ENCODE measurements at places on chromosomes 6 and 20.

GRCh38 chr6:170063431-170063830 is 227.4 kb downstream of the DLL1 start:
- DNase-seq = no peak

DNA sequence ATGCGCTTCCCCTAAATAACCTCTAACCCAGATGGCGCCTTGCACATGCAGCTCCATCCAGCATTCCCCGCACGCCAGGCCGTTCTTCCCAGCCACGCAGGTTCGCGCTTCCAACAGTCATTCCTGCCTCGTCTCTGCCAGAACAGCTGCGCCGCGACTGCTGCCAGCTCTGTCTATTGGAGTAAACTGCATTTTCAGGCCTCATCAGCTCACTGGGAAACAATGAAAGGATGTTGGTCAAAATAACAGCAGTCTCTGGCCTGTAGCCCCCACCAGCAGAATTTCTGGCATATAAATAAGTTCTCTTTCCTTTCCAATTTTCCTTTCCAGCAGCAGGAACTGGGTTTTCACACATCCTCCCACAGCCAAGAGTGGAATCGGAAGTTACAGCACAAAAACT is 14.6 kb downstream of the NRSN1 start:
- no peak for DNase-seq

GRCh38 chr20:20786428-20786827 is 74.0 kb upstream of the RALGAPA2 start:
- DNase-seq = no peak

- no peak for DNase-seq
Measured at GRCh38 chr20:7736336-7736735, 203.9 kb downstream of the HAO1 start.

DNA sequence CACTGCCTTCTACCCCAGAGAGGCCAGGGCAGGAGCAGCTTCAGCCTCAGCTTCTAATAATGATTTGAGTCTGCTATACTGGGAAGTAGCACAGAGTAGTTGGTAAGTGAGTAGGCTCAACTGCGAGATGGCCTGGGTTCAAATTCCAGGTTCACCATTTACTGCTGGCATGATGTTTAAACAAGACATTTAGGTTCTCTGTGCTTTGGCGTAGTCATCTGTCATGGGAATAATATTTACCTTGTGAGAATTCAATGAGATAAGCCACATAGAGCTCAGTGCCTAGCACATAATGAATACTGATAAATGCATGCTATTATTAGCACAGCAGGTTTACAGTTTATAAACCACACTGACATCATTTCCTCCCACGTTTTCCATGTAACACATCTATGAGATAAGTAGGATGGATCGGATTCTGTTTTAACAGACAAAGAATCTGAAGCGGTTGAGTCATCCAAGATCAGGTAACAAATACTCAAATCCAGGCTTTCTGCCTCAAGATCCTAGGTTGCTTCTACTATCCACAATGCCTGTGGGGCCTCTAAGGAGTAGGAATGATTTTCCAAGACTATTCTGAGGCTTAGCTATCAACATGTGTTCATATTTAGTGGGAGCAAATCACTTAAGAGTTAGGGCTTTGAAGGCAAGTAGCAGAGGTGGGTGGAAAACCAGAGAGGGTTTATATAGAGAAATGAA is 72.9 kb upstream of the DTNBP1 start:
- DNase-seq = no peak

DNA sequence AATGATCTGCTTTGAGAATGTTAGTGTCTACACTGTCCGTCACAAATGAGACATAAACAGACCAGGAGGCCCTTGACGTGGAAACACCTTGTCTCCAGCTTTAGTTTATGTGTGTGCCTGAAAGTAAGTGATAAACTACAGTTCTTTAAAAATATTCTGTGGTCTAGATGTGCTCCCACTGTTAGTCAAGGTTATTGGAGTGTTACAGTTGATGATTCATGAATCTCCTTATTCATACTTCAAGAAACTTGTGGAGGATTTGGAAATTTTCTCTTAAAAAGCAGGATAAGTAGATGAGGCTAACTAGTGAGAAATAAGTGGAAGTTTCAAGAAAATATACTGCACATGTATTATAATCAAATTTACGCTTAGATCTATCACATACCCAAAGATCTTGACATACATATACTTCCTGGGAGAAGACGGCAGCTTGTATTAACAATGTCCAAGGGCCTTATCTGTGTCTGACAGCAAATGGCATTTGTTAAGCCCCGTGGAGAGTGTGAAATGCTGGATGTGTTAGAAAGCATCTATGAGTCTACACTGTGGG is 90.5 kb upstream of the MBOAT1 start:
- no peak for DNase-seq

DNA sequence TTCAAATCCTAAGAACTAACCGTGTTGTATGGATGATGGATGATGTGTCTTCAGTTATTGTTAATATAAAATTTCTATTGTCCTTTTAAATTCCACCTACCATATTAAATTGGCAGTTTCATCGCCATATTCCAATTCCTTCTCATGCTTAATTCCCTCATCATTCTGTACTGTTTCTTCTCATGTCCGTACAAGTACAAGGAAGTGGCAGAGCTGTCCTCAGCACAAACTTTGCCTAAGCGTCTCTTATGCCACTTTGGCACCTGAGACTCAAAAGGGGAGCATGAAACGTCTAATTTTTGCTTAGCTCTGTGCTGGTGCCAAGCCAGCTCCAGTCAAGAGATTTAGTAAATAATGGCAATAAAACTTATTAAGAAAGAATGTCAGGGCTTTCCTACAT is 158.2 kb upstream of the LAMA2 start:
- no peak for DNase-seq

DNA sequence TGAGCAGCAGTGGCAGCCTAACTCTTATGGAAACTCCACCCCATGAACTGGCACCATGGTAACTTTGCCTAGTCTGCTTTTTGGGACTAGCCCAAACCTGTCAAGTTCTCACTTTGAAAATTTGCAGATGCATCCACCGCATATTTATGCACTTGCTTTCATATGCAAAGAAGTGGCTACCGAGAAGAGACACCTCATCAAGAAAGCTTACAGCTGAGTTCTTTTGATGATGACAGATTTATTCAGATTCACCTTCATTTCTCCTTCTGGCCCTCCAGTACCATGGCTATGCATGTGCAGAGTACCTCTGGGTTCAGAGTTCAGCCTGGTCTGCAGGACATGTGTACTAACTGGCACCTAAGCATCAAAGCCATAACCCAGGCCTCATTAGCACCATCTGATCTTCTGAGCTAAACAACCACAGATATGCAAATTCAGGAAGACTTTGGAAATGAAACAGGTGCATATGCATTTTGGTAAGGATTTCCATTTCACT is 154.3 kb upstream of the TENT5A start:
- DNase-seq = no peak

DNA sequence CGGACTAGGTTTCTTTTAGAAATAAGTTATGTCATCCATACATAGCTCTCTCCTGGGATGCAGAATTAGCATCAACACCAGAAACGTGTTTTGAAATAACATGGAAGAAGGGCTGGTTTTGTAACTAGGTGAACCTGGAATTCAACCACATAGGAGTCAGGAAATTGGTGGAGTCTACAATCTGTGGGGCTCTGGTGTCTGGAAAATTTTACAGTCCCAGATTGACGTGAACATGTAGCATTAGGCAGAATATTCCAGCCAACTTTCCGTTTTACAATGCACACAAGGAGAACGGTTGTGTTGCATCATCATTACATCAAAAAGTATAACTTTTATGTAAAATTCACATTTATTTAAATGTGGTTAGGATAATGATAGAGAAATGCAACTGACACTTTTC is 1.9 kb downstream of the KCNQ5 start:
- no peak for DNase-seq

- no peak for DNase-seq
Measured at GRCh38 chr6:132683543-132683942, 24.6 kb upstream of the TAAR1 start.

- no peak for DNase-seq
Measured at GRCh38 chr6:128149796-128150195, 248.9 kb upstream of the THEMIS start.

GRCh38 chr6:13872681-13873080 is 52.1 kb upstream of the RNF182 start:
- DNase-seq = no peak

DNA sequence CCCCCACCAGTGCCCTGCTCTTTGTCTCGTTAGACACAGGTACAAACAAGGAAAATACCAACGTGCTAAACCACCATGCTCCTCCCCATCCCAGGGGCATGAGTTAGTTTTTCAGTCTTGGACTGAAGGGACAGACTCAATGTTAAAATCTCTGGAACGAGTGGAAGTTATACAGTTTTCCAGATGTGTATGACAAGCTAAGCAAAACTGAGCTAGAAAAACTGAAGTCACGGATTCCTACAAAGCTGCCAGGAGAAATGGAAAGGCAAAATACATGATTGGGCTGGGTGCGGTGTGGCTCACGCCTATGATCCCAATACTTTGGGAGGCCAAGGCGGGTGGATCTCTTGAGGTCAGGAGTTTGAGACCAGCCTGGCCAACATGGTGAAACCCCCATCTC is 34.3 kb upstream of the QKI start:
- DNase-seq = no peak

DNA sequence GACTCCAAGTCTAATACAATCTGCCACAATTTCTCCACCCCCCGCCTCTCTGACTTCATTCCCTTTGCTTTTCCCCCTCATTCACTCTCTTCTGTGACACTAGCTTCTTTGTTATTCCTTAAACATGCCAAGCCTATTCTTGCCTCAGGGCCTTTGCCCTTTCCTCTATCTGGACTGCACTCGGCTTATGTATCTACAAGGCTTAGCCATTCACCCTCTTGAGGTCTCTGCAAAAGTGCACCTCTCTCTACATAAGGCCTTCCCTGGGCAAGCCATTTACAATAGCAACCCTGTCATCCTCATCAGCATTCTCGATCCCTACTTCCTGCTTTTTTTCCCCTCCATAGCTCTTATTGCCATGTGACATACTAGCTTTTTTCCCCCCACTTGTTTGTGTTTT is 168.9 kb downstream of the PDSS2 start:
- DNase-seq = no peak

- no peak for DNase-seq
Measured at GRCh38 chr6:118198746-118199145, 291.7 kb downstream of the SLC35F1 start.

- no peak for DNase-seq
Measured at GRCh38 chr6:19805129-19805481, 32.1 kb upstream of the ID4 start.

DNA sequence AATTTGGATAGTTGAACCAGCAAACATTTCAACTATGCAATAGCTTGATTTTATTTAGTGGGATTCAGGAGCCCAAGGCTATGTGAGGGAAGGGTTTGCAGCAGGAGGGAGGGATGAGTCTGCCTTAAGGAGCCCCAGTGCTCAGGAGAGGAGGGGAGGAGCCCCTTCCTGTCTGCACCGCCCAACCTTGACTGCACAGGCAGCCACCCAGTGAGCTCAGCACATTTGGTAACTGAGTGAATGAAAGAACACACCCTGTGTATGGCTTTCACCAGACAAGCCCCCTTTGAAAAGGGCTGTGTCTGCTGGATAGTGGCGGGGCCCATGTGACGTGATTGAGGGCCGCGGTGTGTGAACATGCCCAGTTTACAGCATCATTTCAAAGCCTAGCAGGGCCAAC is 17.0 kb downstream of the DACT2 start:
- DNase-seq = no peak

GRCh38 chr6:101398716-101399615 is 5.5 kb downstream of the GRIK2 start:
- DNase-seq = no peak

DNA sequence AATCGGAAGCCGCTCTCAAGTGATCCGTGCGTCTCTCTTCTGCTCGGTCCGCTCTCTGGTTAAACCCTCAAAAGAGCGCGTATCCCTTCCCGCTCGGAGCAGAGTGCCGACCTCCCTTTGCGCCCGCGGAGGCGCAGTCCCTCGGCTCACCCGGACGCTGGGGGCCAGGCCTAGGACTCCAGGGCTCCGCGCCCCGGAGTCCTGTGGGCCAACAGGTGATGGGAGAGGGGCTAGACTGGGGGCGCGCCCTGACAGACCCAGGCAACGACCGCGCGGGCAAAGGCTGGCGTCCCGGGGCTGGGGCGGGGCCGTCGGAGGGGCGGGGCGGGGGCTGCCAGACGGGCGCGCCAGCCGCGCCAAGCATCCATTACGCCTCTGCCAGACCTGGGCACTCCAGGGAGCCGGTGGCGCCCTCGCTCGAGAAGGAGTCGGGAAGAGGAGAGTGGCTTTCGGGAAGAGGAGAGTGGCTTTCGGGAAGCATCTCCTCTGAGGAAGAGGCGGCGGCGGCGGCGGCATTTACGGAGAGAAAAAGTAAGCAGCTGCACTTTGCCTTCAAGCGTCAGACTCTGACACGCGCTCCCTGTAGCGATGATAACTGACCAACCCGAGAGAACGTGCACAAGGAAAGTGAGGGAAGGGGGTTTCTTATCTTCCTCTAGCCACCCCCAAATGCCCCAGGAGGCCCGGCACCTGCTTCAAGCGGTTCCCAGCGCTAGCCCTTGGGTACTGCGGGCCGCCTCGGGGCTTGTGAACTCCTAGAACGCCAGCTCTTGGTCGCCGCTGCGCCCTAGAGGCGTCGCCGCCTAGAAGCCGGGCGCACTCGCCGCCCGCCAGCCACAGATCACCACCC is 2.6 kb downstream of the EPHA7 start:
- DNase-seq = no peak

DNA sequence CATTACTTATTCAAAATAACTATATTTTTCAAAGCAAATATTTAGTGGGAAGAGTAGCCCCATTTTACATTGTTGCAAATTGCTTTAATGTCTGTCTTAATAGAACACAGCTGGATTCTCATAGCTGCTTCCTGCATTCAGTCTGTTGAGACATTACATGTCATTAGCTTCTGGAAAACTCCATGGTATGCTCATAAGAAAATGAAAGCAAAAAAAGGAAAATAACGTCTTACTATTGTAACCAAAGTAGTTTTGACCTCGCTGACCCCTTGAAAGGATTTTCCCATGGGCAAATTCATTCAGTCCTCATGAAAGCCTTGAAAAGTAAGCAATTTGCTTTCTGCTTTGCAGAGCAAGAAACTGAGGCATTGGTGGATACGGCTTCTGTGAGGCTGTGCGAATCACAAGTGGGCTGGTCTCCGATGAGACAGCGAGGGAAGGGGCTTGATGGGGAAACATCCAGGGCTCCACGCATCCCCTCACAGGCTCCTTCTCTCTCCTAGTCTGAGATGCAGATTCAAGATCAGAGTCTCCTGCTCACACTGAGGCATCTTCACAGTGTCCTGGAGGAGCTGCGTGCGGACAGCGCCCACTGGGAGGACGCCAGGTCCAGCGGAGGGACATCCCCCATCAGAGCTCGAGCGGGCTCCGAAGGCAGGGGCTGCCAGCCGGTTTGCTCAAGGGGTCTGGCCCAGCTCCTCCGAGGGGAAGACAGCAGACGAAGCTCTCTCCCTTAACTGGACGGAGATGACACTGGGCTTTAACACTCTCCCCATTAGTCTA is 3.3 kb downstream of the C20orf202 start:
- DNase-seq = no peak

Measured in stimulated activated CD4-positive, alpha-beta T cell treated with anti-CD3 and anti-CD28 coated beads, Interleukin-4, amount 100 ng/mL, for 48 hours (primary cell).